Pulmonary artery endothelial cell (primary cell): ENCODE measurements at places on chromosomes 6 and 20. TPM values are rescaled to one million over a fixed set of nuclear protein-coding genes. Genes with fewer than 3 reads are reported as not detected.

Gene GFOD1
- total RNA-seq: 37.7 and 47.2 TPM in 2 replicates

Gene LAMA2
- total RNA-seq: 1.8 and 7.4 TPM in 2 replicates

Gene ZBTB46
- total RNA-seq: 7.2 and 13.0 TPM in 2 replicates

Gene SLC35F1
- total RNA-seq: not detected in 2 replicates

Gene LPA
- total RNA-seq: not detected in 2 replicates

Gene REM1
- total RNA-seq: 0.32 TPM in 1 of 2 replicates, not detected in the other

Gene TREM1
- not detected in 2 replicates for total RNA-seq

Gene HLA-DOA
- total RNA-seq: not detected in 2 replicates

Gene VEGFA
- total RNA-seq: 15.5 and 19.8 TPM in 2 replicates

Gene C4A
- total RNA-seq: 0.46 and 1.3 TPM in 2 replicates

Gene SAMD10
- total RNA-seq: 1.5 and 2.5 TPM in 2 replicates

Gene ESR1
- 0.04 and 0.13 TPM in 2 replicates for total RNA-seq

Gene TLDC2
- not detected in 2 replicates for total RNA-seq

Gene CDH26
- 0.07 and 0.14 TPM in 2 replicates for total RNA-seq

Gene MAS1
- total RNA-seq: not detected in 2 replicates

Gene TP53TG5
- not detected in 2 replicates for total RNA-seq

Gene TMEM151B
- total RNA-seq: 0.07 and 0.11 TPM in 2 replicates

Gene C20orf173
- total RNA-seq: not detected in 2 replicates

Gene POU5F1
- total RNA-seq: 0.56 and 1.6 TPM in 2 replicates

Gene BMP5
- 0.11 TPM in 1 of 2 replicates, not detected in the other for total RNA-seq

Gene BPHL
- 10.6 and 11.3 TPM in 2 replicates for total RNA-seq

Gene EPHA7
- 0.13 TPM in 1 of 2 replicates, not detected in the other for total RNA-seq

Gene SDC4
- total RNA-seq: 24.6 and 32.4 TPM in 2 replicates

Gene CENPW
- total RNA-seq: 22.0 and 33.6 TPM in 2 replicates

Gene ADGRF1
- total RNA-seq: not detected in 2 replicates

Gene KAT14
- 10.4 and 11.5 TPM in 2 replicates for total RNA-seq

Gene EPB41L1
- total RNA-seq: 10.7 and 11.9 TPM in 2 replicates

Gene PRDM13
- total RNA-seq: not detected in 2 replicates

Gene NINL
- 6.9 and 10.1 TPM in 2 replicates for total RNA-seq

Gene KIAA1586
- 13.1 and 18.5 TPM in 2 replicates for total RNA-seq

Gene CST11
- not detected in 2 replicates for total RNA-seq

Gene RAD21L1
- total RNA-seq: 0.14 and 0.26 TPM in 2 replicates

Gene RTN4IP1
- 6.1 and 6.8 TPM in 2 replicates for total RNA-seq

Gene FOXP4
- 2.9 and 3.1 TPM in 2 replicates for total RNA-seq

Gene DNAH8
- total RNA-seq: 0.04 and 0.07 TPM in 2 replicates

Gene WFDC5
- not detected in 2 replicates for total RNA-seq

Gene FAM209B
- total RNA-seq: not detected in 2 replicates

Gene GTSF1L
- not detected in 2 replicates for total RNA-seq

Gene STMND1
- total RNA-seq: not detected in 2 replicates

Gene TAAR8
- not detected in 2 replicates for total RNA-seq

Gene LY6G5B
- 1.5 and 1.9 TPM in 2 replicates for total RNA-seq

Gene COL9A3
- 0.04 and 0.20 TPM in 2 replicates for total RNA-seq

Gene FOXQ1
- total RNA-seq: not detected in 2 replicates

Gene HLA-DQA2
- total RNA-seq: not detected in 2 replicates

Gene ABHD16A
- 37.3 and 65.3 TPM in 2 replicates for total RNA-seq

Gene TCFL5
- total RNA-seq: 10.6 and 15.6 TPM in 2 replicates

Gene MCCD1
- total RNA-seq: not detected in 2 replicates
